NCI-H2081 (cell line): ENCODE measurements at places on chromosomes 4 and X.

- no peak for DNase-seq
Observed at GRCh38 chrX:37820646-37821045, 26.7 kb downstream of the DYNLT3 start.

DNA sequence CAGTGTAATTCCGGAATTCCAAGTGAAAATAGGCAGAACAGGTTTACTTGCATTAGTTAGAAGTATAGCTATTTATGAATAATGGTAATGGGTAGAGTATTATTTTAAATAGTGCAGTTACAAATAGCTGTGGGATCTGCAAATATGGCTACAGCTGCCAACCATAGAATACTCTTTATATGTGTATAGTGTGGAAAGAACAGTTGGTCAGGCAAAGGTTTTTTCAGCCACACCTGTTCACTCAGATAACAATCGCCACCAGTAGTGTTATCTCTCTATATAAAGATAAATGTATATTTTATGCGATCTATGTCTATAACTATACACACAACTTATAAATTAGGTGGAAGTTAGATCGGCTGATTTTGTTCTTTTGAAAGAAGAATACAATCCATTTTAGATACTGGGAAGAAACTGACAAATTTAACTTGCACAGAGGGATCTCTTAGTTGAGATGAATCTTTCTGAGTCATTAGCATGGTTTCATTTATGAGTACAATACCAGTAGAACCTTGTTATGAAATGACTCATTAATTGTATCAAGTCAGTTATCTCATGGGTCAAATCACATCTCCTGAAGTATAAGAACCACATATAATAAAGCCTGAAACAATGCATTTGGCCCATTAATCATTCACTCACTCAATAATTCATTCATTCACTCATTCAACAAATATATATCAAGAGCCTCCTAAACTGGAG, 100.9 kb upstream of the NR3C2 start:
- DNase-seq: no peak

GRCh38 chrX:112704187-112704586, 24.4 kb upstream of the LHFPL1 start:
- DNase-seq: no peak

DNA sequence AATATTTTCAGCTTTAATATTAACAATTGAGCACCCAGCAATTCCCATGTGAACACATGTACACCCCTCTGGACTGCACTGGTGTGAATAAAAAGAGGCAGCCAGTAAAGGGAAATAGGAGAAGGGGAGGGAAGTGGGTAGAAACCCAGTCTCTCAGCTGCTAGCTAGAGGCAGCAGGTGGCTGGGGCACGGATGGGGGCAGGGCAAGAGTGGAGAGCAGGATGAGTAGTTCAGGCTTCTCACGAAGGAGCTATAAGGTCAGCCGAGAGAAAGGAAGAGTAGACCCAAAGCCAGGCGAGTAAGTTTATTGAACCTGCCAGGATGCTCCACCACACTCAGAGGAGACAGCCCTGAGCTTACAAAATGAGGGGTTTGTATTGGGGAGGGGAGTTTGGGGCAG, 184.8 kb upstream of the MTMR8 start:
- no peak for DNase-seq

GRCh38 chr4:185852961-185853360, 41.0 kb upstream of the SORBS2 start:
- no peak for DNase-seq

DNA sequence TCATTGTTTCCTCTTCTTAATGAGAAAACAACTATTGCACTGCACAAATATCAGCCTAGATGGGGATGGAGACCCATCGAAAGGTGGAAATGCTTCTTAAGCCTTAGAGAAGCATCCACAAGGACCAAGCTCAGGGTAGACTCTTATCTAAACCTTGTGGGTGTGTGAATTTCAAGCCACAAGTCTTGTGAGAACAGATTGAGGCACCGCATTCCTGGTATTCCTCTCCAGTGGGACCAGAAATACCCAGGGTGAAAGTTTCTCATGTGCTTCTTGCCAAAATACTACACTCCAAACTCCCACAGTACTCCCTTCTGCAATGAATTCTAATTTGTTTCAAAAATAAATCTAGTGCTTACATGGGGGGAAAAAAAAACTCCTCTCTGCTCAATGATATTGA, 375.6 kb downstream of the PDGFC start:
- DNase-seq: no peak

DNA sequence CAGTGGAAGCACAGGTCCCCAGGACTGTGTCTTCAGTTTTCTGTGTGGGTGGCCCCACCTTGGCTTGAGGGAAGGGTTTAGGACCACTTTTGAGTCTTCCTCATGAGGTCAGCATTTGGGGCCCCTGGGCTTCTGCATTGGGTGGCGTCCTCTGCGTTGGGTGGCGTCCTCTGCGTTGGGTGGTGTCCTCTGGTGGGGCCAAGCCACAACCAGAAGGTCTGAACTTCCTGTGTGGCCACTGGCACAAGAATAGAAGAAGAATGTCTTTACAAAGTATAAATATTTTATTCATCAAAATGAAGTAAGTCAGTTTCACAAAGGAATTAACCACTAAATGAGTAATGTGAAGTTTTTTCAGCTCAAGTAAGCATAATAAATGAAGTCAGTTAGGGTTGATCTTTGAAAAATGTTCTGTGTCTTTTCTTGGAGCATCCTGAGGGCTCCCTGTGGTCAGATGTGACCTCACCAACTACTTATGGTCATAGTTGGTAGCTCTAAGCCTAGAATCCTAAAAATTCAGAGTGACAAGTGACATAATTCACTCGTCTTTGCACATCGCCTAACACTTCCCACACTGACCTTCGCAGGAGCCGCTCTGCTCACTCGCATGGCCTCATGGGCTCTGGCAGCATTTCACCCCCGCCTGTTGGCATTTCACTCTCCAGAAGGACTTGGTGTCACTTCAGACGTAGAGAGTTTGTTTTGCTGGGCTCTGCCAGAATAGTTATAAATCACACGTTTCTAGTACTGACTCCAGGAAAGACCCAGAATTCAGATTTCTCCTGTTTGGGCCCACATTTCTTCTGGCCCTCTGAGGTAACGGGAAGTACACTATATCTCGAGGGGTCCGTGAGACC, 39.0 kb upstream of the HGFAC start:
- DNase-seq: no peak

DNA sequence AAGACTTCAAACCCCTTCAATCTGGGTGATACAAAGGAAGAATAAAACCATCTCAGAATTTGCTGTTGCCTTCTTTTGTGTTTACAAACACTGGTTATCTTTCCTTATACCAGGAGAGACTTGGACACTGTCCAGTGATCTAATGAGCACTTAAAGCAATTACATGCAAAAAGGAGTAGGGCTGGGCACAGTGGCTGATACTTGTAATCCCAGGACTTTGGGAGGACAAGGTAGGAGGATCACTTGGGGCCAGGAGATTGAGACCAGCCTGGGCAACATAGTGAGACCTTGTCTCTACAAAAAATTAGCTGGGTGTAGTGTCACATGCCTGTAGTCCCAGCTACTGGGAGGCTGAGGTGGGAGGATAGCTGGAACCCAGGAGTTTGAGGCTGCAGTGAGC, 95.7 kb upstream of the DRD5 start:
- no peak for DNase-seq

GRCh38 chr4:94160774-94161173, 46.9 kb upstream of the SMARCAD1 start:
- no peak for DNase-seq

- peak; percentile 70 for DNase-seq
Observed at GRCh38 chr4:85676050-85676425, 201.1 kb downstream of the ARHGAP24 start.

DNA sequence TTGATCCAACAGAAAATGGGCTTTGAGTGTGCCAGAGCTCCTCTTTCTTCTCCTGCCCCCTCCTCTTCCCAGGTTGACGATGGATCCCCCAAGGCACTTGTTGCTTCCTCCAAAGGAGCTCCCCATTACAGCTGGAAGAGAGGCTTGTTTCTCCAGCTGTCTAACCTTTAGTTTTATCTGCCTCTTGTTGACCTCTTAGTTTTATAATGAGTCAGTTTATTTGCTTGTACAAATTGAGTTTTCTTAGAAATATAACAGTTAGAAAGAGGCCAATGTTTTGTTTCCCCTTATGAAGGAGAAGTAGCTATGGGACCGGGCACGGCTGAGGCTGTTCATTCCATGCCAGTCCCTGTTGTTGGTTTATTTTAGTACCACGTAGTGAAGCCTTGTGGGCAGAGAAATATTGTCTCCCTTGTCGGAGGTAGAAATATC, 158.2 kb downstream of the SPRY1 start:
- DNase-seq: no peak

GRCh38 chr4:145297556-145297955, 117.2 kb upstream of the OTUD4 start:
- DNase-seq: no peak

DNA sequence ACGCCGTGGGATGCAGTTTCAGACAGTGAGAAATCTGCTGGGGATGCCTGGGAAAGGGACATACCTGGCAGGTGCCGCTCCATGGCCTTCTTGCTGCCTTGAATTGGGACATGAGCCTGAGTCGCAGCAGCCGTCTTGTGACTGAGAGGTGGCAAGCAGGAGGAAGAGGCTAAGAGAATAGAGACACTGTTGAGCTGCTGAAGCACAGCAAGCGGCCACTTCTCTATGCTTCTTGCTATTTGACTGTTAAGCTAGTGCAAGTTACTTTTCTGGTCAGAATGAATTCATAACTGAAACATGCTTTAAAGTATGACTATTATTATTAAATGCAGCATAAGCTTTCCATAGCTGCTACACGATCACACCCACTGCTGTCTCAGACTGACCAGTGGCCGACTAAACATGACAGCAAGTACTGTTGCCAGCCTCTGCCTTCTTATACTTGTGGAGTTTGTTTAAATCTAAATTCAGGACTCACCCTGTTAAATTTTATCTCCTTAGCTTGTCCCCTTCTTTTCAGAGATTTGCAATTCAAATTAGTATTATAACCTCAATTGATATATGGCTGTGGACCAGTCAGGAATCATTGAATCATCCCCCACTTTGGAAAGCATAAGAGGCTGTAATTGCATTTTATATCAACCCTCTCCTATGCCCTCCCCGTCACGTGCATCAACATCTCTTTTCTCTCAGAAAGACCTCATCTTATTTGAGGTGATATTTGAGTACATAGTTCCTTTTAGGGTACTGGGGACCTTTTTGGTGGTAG, 24.8 kb upstream of the ACSL1 start:
- no peak for DNase-seq

DNA sequence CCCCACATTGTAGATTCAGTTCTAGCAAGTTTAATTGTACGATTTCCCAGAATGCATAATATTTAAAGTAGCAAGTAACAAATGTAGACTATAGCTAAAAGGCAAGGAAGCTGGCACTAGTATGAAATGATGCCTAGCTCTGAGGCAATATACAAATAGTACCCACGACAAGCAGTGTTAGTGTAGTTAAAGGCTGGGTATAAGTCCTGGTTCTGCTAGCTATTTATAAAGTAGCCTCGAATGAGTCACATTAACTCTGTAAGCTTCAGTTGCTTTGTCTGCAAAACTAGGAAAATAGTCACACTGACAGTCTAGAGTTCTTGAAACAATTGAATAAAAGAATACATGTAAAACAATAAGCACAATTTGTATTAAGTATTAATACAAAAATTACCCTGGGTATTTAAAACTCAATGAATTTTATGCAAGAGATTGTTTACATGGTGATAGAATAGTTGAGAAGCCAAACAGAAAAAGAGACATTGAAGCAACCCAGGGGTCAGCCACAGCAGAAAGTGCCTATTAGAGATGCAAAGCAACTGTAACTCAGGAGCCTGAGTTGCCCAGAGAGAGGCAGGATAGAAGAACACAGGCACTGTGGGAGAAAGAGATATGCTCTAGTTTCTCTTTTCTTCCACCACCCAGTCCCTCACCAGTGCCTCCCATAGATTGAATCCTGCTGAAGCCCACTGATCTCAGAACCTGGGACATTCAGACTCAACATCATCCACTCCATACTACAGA, 949.0 kb downstream of the C4orf33 start:
- no peak for DNase-seq

- DNase-seq: peak; percentile 79
Observed at GRCh38 chr4:25767877-25768725, 94.7 kb downstream of the SEL1L3 start.

GRCh38 chrX:140762061-140762460, 52.5 kb downstream of the LINC00632 start:
- DNase-seq: peak; percentile 3

DNA sequence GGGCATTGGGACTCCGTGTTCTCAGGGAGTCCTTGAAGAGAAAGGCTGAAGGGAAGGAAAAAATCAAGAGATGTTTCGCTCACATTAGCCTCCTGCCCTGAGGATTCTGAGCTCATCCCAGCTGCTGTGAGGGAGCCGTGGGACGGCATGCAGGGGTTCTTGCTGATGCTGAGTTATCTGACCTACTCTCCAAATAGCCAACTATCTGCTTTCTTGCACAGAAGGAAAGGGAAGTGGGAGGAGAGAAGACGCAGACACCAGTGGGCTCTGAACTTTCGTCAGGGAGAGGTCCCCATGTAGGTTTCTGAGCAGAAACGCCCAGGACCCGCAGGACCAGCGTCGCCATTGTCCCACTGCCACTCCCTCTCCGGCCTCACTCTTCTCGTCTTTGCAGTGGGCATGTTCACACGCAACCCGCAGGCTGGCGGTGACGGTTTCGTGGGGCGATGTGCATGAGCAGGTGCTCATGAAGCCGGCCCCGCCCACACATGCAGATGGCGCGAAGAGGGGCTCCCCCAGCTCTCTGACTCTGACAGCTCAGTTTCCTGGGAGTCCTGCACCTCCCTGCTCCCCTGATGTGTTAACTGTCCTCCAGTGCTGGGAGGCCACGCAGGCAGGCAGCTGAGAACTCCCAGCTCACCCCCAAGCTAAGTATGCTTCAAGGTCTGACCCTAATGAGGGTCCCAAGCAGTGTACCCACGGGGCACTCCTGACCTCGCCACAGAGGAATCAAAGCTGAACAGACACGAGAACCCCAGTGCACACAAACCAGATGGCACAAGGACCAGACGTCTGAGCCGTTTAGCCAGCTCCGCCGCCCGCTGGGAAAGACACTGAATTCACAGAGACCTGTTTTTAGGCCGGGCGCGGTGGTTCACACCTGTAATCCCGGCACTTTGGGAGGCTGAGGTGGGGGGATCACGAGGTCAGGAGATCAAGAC, 13.6 kb upstream of the ABLIM2 start:
- no peak for DNase-seq

DNA sequence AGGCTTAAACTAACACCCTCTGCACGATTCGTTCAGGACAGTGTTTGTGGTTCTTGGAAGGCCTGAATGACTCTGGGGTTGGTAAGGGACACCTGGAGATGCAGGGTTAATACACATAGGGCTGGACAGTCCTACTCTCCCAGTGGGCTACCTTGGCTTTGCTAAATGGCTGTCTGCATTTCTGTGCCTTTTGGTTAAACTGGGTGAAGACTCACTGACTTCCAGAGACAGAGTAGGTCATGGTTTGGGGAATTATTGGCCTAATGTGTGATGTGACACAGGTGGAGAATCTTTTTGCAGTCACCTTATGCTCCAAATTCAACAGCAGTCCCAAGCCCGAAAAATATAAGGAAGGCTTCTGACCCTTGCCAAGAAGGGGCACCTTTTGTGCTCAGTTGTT, 10.5 kb downstream of the POU4F2 start:
- DNase-seq: no peak

- DNase-seq: peak; percentile 1
Observed at GRCh38 chr4:164876700-164877324, at the start of gene APELA. Gene APELA, plus strand, starts transcription at chr4:164877178. Its CDS starts 154 bp downstream, at chr4:164877332.

- DNase-seq: no peak
Observed at GRCh38 chr4:66014146-66014765, 344.0 kb upstream of the EPHA5 start.
